ENCODE measurements at places on chromosomes 6 and 20. TPM values are rescaled to one million over a fixed set of nuclear protein-coding genes. Genes with fewer than 3 reads are reported as not detected.

Gene ADAM33
- total RNA-seq: not detected

GRCh38 chr6:149895833-149896271 is 2.1 kb downstream of the RAET1E start:
- no peak for DNase-seq

DNA sequence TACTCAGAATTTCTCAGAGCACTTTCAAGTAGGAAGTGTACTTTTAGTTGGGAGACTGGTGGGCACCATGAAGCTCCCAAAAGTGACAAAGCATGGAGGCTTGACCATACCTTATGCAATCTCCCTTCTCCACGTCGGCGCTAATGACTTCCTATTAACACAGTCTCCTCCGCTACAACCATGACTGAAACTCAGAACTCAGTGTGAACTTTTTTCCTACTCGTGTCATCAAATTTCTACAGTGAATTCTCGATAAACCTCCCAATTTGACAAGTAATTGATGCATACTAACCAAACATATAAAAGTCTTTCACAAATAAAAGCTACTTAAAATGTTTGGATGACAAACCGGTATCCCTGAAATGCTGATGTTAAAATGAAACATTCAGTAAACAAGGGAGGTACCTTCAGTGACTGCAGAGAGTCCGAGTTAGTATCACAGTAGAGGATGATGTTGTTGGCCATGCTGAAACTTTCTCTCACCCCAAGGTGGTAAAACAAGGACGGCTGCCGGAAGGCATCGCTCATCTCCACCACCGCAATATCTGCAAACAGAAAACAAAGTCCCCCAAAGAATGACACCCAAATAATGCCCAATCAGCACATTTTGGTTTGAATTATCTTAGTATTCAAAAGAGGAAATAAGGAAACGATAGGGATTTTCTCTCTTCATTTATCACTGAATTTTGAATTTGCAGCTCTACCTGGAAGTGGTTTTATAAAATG is 72.1 kb downstream of the MAP3K5 start:
- no peak for DNase-seq

GRCh38 chr6:159871906-159872305 is 18.9 kb upstream of the MAS1 start:
- no peak for DNase-seq

GRCh38 chr6:166394036-166394892 is 11.5 kb upstream of the MPC1 start:
- DNase-seq: no peak
